ENCODE measurements at places on chromosomes 11 and 22. TPM values are rescaled to one million over a fixed set of nuclear protein-coding genes. Genes with fewer than 3 reads are reported as not detected.

DNA sequence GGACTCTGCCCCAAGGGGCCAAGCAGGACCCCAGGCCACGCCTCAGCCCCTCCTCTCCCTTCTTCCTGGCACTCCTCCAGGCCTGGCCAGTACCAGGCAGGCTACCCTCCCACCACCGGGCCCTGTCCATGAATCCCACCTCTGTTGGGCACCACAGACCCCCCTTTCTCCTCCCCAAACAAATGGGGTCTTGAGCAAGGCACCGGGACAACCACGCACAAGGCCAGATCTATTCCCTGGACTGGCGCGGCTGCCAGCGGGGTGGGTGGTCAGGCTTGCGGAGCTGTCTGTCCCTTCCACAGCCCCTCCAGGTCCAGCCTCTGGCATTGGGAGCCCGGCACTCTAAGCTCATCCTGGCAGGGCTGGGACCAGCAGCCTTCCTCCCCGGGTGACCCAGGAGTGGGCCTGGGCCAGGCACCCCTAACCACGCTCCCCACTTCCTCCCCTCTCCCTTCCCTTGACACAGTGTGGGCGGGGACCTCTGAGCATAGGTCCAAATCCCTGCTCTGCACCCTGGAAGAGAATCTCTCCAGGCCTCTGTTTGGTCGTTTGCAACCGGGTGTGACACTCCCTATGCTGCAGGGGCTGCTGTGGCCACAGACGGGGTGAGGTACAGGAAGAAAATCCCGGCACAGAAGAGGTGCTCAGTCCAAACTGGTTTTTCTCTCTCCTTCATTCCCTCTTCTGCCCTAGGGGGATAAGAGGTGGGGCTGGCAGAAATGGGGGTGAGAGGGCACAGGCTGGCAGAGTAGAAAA lies 14.6 kb downstream of the ELFN2 start:
- peaks cover 26% of the 10 kb centered on the region for H3K4me1 ChIP-seq
- no peak overlapping the region for H3K27ac ChIP-seq
- DNase-seq, result no peak
- peaks cover 44% of the 10 kb centered on the region for H3K27me3 ChIP-seq
- H3K36me3 ChIP-seq, result no peaks in the 10 kb centered on the region

DNA sequence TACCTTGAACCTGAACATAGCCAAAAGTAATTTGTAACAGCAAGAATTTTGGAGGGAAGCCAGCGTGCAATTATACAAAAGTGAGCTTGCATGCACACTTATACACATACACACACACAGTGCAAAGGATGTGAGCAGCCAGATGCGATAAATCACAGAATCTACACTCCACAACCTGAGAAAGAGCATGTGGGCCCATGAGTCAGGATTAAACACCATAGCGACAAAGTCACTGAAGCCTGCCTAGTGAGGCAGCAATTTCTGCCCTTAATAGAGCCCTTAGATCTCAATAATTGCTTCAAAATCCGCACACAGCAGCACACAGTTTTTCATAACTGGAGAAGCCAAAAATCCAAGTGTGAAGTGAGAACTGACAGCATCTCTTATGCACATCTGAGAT lies 42.6 kb upstream of the TEAD1 start:
- no peaks in the 10 kb centered on the region for H3K36me3 ChIP-seq
- H3K27me3 ChIP-seq, result peaks cover 6% of the 10 kb centered on the region
- no peak for DNase-seq

The HTR3A gene
- total RNA-seq, result not detected

GRCh38 chr22:37162221-37163095 lies 12.7 kb upstream of the IL2RB start:
- no peaks in the 10 kb centered on the region for H3K27me3 ChIP-seq
- peak overlapping the region; percentile 42 for H3K4me3 ChIP-seq
- H3K4me1 ChIP-seq, result peaks cover 66% of the 10 kb centered on the region

- no peak overlapping the region for H3K27ac ChIP-seq
- no peak for DNase-seq
- peaks cover 59% of the 10 kb centered on the region for H3K27me3 ChIP-seq
- H3K4me1 ChIP-seq, result peaks cover 39% of the 10 kb centered on the region
Measured at GRCh38 chr11:128686021-128686741, 7.7 kb upstream of the FLI1 start.

The DDX6 gene
- total RNA-seq, result 193 TPM

The TRIM64 gene
- total RNA-seq, result not detected

The PRRG4 gene
- total RNA-seq, result 0.26 TPM

The POU2AF2 gene
- total RNA-seq, result not detected

DNA sequence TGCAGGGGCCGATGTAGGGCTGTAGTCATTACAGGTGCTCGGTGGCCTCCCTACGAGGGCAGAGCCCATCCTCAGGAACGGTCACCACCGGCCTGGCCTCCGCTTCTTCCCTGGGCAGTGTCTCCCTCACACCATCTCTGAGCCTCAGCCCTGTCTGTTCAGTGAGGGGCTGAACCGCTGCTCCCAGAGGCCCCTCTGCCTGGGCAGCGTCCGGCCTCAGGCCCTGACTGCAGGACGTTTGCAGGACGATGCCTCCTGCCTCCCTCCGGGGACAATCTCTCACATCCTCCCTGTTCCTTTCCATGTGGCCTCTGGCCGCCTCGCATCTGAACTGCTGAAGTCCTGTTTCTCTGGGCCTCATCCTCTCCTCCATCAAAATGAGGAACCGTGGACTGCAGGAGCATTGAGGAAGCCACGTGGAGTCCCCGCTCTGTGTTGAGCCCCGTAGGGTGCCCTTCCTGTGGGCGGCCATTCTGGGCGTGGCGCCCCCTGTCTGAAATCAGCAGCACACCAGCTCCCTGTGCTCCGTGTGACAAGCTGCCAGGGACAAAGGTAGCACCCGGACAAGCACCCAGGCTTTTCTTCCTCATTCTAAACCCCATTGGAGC lies 933.5 kb downstream of the BRD1 start:
- H3K27ac ChIP-seq, result no peak overlapping the region
- H3K4me1 ChIP-seq, result no peaks in the 10 kb centered on the region
- H3K27me3 ChIP-seq, result no peaks in the 10 kb centered on the region
- no peaks in the 10 kb centered on the region for H3K36me3 ChIP-seq

The MMP1 gene
- total RNA-seq, result not detected

The NFAM1 gene
- total RNA-seq, result 0.22 TPM

DNA sequence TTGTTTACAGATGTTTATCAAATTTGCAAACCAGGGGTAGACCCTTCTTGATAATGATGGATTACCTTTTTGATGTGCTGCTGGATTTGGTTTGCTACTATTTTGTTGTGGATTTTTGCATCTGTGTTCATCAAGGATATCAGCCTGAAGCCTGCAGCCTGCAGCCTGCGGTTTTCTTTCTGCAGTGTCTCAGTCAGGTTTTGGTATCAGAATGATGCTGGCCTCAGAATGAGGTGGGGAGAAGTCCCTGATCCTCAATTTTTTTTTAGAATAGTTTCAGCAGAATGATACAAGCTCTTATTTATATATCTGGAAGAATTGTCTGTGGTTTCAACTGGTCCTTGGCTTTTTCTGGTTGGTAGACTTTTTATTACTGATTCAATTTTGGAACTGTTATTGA lies 19.7 kb upstream of the RAB38 start:
- no peak overlapping the region for H3K4me3 ChIP-seq
- H3K27ac ChIP-seq, result no peak overlapping the region
- H3K4me1 ChIP-seq, result no peaks in the 10 kb centered on the region
- DNase-seq, result no peak

DNA sequence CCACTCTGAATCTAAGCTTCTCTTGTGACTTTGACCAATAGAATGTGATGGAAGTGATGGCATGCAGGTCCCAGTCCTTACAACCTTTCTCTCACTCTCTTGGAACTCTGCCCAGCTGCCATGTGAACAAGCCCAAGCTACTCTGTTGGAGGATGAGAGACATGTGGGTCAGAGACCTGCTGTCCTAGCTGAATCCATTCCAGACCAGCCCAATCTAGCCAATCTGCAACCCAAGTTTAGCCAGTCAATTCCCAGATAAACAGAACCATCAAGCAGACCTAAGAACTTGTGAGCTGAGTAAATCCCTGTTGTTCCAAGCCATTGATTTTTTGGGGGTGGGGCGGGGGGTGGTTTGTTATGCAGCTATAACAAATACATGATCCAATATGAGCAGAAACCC lies 69.2 kb upstream of the GRK3 start:
- DNase-seq, result no peak
- peaks cover 5% of the 10 kb centered on the region for H3K4me1 ChIP-seq
- no peak overlapping the region for H3K27ac ChIP-seq
- no peak overlapping the region for H3K4me3 ChIP-seq

DNA sequence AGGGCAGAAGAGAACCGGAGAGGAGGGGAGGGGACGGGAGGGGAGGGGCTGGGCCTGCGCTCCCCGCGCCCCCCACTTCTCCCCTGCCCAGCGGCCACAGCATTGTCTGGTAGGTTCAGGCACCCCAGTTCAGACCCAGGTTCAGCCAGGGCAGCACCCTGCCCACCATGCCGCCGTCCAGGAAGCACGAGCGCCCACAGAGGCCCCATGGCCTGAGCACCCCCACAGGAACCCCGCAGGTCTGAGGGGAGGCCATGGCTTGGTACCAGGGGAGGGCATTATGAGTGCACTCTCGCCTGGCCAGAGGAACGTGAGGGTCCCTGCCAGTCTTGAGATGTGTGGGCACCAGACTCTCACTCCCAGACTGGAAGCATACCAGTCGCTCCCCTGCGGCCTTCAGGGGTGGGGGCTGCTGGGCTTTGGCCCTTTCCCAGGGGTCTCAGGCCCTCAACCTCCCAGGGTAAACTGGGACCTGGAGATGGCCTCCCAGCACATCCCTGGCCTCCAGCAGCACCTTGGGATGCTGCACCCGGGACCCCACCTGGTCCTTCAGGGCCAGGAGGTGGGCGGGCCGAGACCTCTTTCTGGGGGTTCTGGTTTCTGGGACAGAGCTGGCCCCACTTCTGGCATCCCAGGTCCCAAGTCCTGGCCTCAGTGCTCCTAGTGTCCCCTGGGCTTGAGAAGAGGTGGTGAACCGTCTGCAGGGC lies 597 bp upstream of the PLXNB2 start:
- H3K36me3 ChIP-seq, result no peaks in the 10 kb centered on the region
- no peak overlapping the region for H3K4me3 ChIP-seq
- H3K27me3 ChIP-seq, result peaks cover 10% of the 10 kb centered on the region
- H3K27ac ChIP-seq, result no peak overlapping the region

The CRYBB3 gene
- total RNA-seq, result 0.71 TPM

DNA sequence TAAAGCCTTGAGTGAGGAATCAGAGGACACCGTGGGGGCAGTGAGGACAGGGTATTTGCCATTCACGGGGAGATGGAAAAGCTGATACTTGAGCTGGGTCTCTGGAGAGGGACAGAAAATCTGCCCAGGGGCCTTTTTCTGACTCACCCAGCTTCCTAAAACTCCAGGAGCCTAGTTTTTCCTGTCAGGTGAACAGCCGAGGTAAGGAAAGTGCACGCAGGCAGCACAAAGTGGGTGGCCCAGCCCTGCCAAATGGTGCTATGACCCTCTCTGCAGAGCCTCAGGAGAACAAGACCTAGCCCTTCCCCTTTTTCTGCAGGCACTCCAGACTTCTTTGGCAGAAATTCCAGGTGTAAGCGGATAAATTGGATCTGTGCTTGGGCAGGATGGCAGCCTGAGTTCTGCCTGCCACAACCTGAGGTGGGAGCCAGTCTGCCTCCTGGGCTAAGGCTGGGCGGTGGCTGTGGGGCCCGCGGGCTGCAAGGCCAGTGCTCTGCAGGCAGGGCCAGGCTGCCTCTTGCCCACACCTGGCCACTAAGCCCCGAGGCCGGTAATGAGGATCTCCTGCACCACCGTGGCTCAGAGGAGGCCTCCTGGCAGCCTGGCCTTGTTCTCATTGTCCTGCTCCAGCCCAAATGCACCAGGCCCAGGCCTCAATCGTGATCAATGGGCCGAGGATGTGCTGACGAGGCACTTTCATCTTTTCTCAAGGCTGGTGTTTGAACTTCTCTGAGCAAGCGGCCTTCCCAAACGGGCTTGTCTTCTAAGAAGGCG lies 72.9 kb upstream of the LMO1 start:
- H3K4me1 ChIP-seq, result peaks cover 1% of the 10 kb centered on the region
- H3K4me3 ChIP-seq, result no peak overlapping the region
- H3K36me3 ChIP-seq, result no peaks in the 10 kb centered on the region
- DNase-seq, result no peak
- no peak overlapping the region for H3K27ac ChIP-seq

The PGR gene
- total RNA-seq, result not detected

The TYR gene
- total RNA-seq, result not detected

The TRIM66 gene
- 35.3 TPM for total RNA-seq

DNA sequence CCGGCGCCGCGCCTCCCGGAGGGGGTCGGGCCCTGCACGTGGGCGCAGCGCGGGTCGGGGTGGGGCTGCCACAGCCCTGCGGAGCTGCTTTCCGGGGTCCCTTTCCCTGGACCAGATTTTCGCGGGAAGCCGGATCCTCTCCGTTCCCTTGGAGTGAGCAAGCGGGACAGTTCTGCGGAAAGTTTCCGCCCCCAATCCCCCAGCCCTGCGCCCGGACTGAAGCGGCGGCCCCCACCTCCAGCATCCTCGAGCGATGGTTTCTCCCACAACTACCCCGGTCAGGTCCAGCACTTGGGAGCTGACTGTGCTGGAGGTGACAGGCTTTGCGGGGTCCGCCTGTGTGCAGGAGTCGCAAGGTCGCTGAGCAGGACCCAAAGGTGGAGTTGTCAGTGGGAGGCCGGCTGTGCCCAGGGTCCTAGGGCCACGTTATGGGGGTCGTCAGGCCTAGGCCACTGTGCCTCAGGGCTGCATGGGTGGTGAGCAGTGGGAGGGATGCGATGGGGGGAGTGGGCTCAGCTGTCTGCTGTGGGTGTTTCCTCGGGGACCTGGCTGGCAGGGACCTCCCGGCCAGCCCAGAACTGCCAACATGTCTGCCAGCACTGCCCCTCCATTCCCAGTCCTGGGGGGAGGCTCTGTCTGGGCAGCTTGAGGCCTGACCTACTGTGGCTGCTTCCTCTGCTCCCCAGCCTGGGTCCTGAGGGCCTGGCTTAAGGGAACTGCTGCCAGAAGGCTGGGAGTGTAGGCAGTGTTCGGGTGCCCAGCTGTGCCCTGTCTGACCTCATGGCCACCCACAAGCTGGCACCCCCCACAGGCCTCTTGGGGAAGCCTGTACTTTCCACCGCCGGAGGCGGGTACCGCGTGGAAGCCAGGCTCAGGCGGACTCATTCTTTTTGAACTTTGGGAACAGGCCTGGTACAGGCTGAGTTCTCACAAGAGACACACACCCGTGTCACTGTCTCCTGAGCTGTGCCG lies 726 bp downstream of the ST3GAL4 start:
- H3K27me3 ChIP-seq, result no peaks in the 10 kb centered on the region
- peaks cover under 1% of the 10 kb centered on the region for H3K36me3 ChIP-seq
- peak overlapping the region; percentile 64 for H3K27ac ChIP-seq

DNA sequence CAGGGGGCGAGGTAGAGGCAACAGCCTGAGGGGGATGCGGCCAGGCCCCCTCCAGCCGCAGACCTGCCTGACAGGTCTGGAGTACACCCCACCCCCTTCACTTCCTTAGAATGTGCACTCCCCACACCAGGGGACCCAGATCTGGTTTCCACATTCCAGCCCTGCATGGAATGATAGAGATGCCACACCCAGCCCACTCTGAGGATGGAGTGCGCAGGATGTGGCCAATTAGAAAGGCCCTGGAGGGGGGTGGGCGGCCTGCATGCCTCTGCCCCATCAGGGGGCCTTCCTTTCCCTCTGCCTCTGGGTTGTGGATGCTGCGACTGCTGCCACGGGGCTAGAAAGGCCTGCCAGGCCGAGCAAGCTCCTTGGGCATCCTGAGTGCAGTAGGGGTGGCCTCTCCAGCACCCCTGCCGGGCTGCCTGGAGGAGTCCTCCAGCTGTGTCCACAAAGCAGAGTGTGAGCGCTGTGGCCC lies 28.2 kb upstream of the MGAT3 start:
- no peak overlapping the region for H3K27ac ChIP-seq
- no peaks in the 10 kb centered on the region for H3K27me3 ChIP-seq
- DNase-seq, result no peak
- H3K36me3 ChIP-seq, result peaks cover 4% of the 10 kb centered on the region
